ENCODE measurements at places on chromosomes 7 and 10.
A peak's percentile ranks its signal among the peaks of the same experiment; 100 is the strongest.

GRCh38 chr7:129949292-129950133, 3.2 kb downstream of the UBE2H start:
- DNase-seq: peak; percentile 95
- H3K27ac ChIP-seq: peak overlapping the region; percentile 100
- H3K27me3 ChIP-seq: no peaks in the 10 kb centered on the region
- H3K36me3 ChIP-seq: no peaks in the 10 kb centered on the region
- peak overlapping the region; percentile 76 for H3K4me3 ChIP-seq

DNA sequence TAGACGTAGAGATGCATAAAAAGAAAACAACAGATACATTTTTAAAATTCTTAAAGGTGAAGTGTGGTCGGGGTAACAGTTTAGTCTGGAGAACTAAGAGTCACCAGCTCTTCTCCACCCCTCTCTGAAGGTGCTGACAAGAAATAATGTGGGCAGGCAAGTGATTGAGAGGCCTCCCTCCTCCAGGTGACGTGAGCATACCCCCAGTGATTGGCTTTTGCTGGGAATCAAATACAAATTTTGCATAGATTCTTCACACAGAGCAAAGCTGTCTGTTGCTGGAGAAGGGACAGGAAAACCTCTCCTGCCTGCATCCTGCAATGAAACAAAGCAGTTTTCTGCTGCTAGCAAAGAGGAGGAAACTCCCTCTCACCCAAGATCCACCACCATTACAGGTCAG, 115.0 kb downstream of the DGKB start:
- H3K27ac ChIP-seq: no peak overlapping the region
- no peaks in the 10 kb centered on the region for H3K4me1 ChIP-seq
- H3K27me3 ChIP-seq: no peaks in the 10 kb centered on the region
- no peak overlapping the region for H3K4me3 ChIP-seq

GRCh38 chr10:48468866-48469511, 135.9 kb downstream of the ARHGAP22 start:
- no peaks in the 10 kb centered on the region for H3K36me3 ChIP-seq
- DNase-seq: no peak
- no peak overlapping the region for H3K4me3 ChIP-seq
- no peak overlapping the region for H3K27ac ChIP-seq

DNA sequence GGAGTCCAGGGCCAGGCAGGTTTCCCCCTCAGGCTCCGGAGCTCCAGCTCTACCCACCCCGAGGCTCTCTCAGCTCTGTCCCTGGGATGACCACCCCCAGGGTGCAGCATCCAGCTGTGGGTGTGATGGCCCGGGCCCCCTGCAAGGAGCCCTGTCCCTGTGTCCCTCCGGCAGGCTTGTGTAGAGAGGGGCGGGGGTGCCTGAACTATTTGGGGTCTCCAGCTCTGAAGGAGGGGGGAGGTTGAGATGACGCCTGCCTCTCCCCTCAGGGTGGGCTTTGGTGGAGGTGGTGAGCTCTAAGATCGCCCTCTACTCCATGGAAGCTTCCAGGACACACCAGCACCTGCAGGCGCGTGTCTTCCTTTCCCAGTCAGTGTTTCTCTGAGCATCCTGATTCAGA, 39.4 kb downstream of the ADRA2A start:
- H3K4me1 ChIP-seq: no peaks in the 10 kb centered on the region
- H3K4me3 ChIP-seq: no peak overlapping the region
- H3K27me3 ChIP-seq: no peaks in the 10 kb centered on the region
- H3K27ac ChIP-seq: no peak overlapping the region
- no peak for DNase-seq

- no peaks in the 10 kb centered on the region for H3K4me1 ChIP-seq
- H3K36me3 ChIP-seq: no peaks in the 10 kb centered on the region
- H3K4me3 ChIP-seq: no peak overlapping the region
- no peak overlapping the region for H3K27ac ChIP-seq
- no peak for DNase-seq
- H3K27me3 ChIP-seq: no peaks in the 10 kb centered on the region
Observed at GRCh38 chr7:12094365-12094921, 116.7 kb upstream of the TMEM106B start.

DNA sequence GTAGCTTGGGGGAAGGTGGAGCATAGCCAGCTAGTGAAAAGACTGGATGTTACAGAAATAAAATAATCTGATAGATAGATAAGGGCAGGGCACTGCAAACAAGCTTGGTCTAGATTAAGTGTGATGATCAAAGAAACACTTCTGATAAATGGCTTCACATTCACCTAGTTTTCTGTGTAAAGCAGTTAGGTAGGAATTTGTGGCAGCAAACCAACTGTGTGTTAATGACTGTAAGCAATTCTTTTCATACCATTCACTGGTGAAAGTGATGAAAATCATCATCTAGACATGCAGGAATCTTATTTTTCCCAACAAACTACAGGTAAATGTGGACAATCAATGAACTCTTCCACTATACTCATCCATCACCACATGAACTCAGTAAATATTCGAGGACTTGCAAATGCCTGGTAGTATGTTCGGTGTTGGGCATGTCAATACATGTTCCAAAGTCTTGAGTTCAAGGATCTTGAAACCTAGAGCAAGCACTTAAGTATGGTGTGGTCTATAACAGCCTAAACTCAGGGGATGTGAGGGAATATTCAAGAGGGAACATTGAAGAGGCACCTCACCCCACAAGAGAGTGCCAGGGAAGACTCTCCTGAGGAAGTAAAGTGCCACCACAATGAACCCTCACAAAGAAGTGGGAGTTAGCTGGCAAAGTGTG, 20.5 kb downstream of the PON3 start:
- no peaks in the 10 kb centered on the region for H3K4me1 ChIP-seq
- DNase-seq: no peak
- H3K27me3 ChIP-seq: no peaks in the 10 kb centered on the region
- no peak overlapping the region for H3K4me3 ChIP-seq

DNA sequence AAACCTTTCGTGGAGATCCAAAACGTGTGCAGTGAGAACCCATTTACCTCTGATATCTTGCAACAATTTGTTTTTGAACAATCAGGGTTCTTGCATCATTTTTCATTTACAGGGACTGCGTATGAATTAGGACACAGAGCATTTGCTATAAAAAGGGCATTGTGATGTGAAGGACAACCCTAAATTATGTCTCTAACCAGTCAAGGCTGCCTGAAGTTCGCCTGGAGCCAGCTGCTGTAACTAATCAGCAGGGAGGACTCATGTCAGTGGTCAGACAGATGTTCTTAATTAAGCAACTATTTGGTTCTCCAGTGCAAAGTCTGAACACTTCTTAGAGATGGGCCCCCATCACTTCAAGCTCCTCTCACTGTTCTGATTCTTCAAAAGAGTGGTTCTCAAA, 674.8 kb downstream of the KCNMA1 start:
- H3K27me3 ChIP-seq: peaks cover 29% of the 10 kb centered on the region
- no peak for DNase-seq
- H3K4me1 ChIP-seq: no peaks in the 10 kb centered on the region
- no peak overlapping the region for H3K27ac ChIP-seq

GRCh38 chr7:111853201-111853990, 291.1 kb upstream of the IMMP2L start:
- no peak for DNase-seq
- H3K36me3 ChIP-seq: no peaks in the 10 kb centered on the region
- no peaks in the 10 kb centered on the region for H3K4me1 ChIP-seq
- H3K4me3 ChIP-seq: no peak overlapping the region

DNA sequence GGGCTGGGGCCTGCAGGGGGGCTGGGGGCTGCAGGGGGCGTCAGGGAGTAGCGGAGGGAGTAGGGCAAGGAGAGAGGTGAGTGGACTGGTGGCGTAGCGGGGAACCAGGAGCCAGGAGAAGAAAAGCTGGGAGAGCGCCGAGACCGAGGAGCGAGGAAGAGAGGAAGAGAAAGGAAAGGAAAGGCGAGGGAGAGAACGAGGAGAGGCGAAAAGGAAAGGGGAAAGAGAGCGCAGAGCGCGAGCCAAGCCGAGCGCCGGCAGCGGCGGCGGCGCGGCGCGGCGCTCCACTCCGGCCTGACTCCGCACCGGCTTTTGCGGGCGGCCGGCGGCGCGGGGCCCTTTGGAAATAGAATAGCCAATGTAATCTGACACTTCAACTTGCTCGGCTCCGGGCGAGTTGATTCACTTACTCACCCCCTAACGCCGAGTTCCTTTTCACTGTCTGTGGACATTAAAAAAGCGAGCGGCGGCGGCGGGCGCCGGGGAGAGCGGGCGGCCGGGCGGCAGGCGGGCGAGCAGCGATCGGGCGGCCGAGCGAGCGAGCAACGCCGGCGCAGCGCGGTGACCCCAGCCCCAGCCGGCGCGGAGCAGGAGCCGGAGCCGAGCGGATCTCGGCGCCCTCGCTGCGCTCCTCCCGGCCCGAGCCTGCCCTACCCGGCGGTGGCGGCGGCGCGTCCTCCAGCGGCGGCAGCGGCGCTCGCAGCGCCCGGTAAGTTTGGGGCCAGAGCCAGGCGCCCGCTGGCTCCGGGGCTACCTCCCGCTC, at the start of gene ZMIZ1:
Gene ZMIZ1, plus strand, starts transcription at position 405 of the 763 bp plus-strand sequence. CDS start 132,667 bp downstream, outside the sequence.
- H3K36me3 ChIP-seq: no peaks in the 10 kb centered on the region
- peak within 1 kb of the TSS; percentile 85 for H3K4me3 ChIP-seq
- H3K4me1 ChIP-seq: peaks cover 37% of the 10 kb centered on the region
- peak within 1 kb of the TSS; percentile 33 for H3K27ac ChIP-seq

DNA sequence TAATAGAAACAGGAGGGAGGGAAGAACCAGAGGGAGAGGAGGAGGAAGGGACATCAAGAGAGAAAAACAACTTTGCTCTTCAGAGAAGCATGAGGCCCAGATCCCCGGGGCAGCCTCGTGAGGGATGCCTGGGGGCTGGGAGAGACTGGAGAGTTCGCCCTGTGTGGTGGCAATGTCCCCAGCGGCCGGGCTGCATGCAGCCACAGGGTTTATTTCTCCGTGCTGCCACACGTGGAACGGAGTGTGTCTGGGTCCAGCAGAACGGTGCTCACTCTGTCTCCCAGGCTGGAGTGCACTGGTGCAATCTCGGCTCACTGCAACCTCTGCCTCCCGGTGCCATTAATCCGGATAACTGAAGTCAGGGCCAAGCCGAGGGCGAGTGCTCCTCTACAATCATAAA, 257.7 kb downstream of the ACTR3B start:
- DNase-seq: no peak
- H3K27me3 ChIP-seq: peaks cover 98% of the 10 kb centered on the region
- H3K4me1 ChIP-seq: no peaks in the 10 kb centered on the region
- no peak overlapping the region for H3K4me3 ChIP-seq
- H3K36me3 ChIP-seq: no peaks in the 10 kb centered on the region
- H3K27ac ChIP-seq: no peak overlapping the region

- H3K27ac ChIP-seq: no peak overlapping the region
- no peak for DNase-seq
- peaks cover 8% of the 10 kb centered on the region for H3K36me3 ChIP-seq
Observed at GRCh38 chr7:32916006-32916405, 24.4 kb upstream of the KBTBD2 start.

DNA sequence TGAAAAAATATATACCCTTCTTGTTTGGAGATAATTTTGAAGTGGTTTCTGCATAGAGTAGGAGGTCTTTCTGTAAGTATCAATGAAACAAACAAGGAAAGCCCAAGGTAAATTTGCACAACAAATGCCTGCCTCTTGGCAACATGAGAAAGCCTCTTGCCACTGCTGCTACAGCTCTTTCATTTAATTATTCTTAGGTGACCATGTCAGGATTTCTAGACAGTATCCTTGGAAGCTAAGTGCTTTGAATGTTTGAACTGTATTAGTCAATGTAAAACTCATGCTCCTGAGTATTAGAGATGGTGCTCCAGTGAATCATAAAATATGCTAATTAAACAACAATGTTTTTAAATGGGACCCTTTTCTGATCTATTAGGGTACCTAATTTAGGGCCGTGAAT, 81.2 kb upstream of the ITGB1 start:
- no peaks in the 10 kb centered on the region for H3K4me1 ChIP-seq
- no peaks in the 10 kb centered on the region for H3K27me3 ChIP-seq
- no peak overlapping the region for H3K4me3 ChIP-seq
- H3K27ac ChIP-seq: no peak overlapping the region
- H3K36me3 ChIP-seq: no peaks in the 10 kb centered on the region

DNA sequence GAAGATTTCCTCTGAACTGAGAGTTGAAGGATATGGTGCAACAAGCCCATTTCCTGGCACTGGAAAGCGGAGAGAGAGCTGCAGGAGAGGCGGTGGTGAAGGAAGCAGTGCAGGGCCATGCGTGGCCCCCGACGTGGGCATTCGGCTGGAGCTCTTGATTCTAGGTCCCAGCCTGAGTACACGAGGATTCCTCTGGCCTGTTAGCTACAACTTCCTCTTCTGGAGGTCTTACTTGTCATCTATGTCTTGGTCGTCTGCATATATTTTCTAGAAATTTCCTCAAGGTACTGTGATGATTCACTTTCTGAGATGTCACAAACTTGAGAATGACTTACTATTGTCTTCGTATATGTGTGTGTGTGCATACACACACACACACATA, 59.2 kb upstream of the JAZF1 start:
- H3K27ac ChIP-seq: no peak overlapping the region
- H3K27me3 ChIP-seq: no peaks in the 10 kb centered on the region
- no peak for DNase-seq
- no peaks in the 10 kb centered on the region for H3K36me3 ChIP-seq
- H3K4me3 ChIP-seq: no peak overlapping the region

GRCh38 chr7:5433181-5433580, 9.5 kb upstream of the TNRC18 start:
- H3K36me3 ChIP-seq: 0 out of 2 replicates have a peak, but pooled peaks cover 6% of the 10 kb centered on the region
- peaks cover 7% of the 10 kb centered on the region for H3K4me1 ChIP-seq
- no peak for DNase-seq
- H3K4me3 ChIP-seq: no peak overlapping the region
- no peak overlapping the region for H3K27ac ChIP-seq
- H3K27me3 ChIP-seq: no peaks in the 10 kb centered on the region

GRCh38 chr7:118140468-118140867, 43.5 kb upstream of the LSM8 start:
- no peak overlapping the region for H3K4me3 ChIP-seq
- no peak for DNase-seq
- no peak overlapping the region for H3K27ac ChIP-seq
- H3K36me3 ChIP-seq: no peaks in the 10 kb centered on the region
- H3K27me3 ChIP-seq: no peaks in the 10 kb centered on the region

DNA sequence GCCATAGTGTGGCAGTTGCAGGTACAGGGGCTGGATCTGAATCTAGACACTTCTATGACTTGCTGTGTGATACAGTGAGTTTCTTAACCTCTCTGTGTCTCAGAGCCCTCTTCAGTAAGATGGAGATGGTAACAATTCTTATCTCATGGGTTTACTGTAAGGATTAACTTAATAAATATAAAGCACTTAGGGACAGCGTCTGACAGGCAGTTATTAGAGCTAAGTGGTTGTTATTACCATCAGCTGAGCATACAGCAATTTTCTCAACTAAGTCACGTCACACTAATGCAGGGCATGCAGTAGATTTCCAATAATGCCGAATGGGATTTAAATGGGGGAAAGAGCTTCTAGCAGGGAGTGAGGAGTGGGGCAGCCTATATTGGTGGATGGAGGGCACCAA, 162.6 kb downstream of the SH2D4B start:
- no peak for DNase-seq
- no peak overlapping the region for H3K27ac ChIP-seq
- H3K36me3 ChIP-seq: no peaks in the 10 kb centered on the region
- H3K4me1 ChIP-seq: no peaks in the 10 kb centered on the region
- no peak overlapping the region for H3K4me3 ChIP-seq
